ENCODE measurements at places on chromosomes 13 and 19.

DNA sequence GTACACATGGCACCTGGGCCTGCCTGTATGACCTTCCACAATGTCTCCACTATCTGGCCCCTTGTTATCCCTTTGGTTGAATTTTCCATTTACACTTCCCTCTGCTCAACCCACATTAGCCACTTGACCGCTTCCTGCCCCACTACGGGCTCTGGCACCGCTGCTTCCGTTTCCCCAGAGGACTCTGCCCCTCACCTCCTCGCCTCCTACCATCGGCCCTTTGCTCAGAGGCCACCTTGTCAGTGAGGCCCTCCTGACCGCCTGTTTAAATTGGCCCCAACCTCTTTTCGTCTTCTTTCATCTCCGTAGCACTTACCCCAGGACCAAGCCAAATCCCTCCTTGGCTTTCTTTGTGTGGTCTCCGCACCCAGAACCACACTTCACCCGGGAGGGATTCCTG, 47.4 kb downstream of the SOX1 start:
- no peak for DNase-seq

- no peak for DNase-seq
Observed at GRCh38 chr13:90185734-90186133, 1161.8 kb upstream of the MIR17HG start.

DNA sequence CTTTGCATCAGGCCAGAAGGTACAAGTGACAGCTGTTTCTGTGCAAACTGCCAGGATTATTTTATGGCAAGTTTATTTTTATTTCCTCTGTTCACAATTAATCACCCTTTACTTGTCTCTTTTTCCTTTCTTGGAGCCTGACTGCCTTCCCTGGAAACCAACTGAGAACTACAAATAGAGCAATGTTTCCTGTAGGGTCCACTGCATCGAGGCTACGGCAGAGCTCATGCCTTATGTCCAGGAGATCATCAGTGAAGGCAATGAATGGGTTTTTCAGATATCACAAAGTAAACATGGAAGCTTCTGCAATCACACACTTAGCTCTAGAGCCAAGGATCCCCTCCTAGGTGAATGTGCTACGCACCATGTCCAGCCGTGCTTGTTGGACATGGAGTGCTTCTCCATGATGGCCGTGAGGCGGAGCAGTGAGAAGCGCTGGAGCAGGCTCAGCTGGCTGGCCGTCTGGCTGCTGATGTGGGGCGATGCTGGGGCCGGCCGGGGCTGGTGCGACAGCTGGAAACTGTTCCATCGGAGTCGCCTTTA, 110.9 kb downstream of the KL start:
- peak; percentile 28 for DNase-seq

DNA sequence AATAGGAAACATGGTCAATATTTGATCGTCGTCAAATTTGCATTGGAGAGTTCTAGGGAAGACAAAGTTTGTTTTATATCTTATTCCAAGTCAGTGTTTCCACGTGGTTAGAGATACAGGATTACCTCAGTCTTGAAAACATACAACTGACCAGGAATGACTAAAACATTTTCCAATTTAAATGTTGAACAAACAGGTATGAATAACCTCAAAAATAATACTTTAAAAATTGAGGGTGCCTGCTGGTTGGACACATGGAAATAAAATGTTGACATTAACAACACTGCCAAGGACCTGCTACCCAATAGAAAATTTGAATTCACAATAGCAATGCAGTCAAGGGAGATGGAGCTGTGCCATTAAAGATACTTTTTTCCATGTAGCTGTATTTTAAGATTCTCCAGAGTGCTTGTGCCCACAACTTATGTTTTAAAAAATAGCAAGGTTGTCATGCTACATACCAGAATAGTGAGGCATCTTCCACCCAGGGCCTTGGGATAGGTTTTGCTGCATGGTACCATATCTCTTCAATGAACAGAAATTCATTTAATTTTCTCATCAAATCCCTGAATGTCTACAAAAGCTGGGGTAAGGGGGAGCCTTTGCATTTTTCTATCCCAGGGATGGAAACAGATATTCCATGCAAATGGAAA, 260.8 kb downstream of the EFNB2 start:
- peak; percentile 25 for DNase-seq

DNA sequence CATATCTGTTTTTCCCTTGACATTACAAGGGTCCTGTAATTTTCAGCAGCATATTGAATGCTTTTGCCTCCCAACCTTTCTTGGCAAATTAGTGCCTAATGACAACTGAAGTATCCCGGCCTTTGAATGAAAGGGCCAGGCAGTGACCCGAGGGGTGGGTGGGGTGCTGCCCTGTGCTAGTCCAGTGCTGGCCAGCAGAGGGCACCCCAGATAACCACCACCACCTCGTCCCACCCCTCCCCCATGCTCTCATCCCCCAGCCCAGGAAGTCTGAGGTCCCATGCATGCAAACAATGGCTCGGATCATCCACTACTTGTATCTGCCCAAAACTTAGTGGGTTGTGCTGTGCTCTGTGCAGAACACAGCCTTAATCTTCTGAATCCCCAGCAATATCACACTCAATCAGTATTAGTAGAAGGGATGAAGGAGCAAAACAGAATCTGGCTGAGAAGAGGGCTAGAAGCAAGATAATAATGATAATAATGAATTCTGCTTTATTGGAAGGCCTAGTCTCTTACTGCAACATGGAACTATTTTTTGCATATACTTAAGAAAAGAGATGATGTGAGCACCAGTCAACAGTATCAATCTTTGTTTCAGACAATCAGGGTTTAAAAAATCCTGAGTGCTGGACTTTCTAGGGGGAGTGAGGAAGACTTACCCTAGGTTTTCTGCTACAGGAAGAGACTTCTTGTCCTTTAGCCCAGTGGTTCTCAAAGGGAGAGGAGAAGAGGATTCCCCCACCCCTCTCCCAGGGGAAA, 3.8 kb downstream of the ATP12A start:
- DNase-seq: peak; percentile 83

- DNase-seq: no peak
Observed at GRCh38 chr19:28074773-28075172, 1138.2 kb downstream of the UQCRFS1 start.

DNA sequence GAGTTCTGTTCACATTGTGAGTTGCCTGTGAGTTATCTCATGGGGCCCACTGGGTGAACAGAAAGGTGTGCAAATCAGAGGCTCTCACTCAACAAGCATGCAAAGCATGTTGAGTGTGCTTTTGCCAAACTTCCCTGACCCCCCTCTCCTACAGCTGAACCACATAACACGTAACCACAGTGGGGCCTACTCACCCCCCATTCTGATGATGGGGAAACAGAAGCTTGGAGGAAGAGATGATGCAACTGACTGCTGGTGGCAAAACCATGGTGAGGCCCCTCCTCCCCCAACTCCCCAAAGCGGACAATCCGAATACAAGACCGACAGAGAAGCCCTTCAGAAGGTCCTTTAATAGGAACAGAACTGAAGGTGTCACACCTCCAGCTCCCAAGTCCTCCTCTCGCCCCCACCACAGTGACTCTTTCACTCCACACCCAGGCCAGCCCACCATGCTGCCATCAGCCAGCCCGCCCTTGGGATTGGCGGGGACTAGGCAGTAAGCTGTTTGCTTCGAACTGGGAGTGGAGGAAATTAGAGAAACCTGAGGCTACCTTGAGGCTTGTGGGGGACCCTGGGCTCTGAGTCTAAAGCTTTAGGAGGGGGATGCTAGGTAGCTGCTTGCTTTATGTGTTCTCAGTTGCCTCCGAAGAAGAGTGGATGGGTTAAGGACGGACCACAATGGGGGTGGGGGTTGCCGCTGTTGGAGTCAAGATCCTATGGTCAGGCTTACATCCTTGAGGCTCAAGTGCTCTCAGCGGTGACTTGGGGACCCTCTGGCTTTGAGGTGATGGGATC, 3.8 kb downstream of the ZNF784 start:
- DNase-seq: no peak

DNA sequence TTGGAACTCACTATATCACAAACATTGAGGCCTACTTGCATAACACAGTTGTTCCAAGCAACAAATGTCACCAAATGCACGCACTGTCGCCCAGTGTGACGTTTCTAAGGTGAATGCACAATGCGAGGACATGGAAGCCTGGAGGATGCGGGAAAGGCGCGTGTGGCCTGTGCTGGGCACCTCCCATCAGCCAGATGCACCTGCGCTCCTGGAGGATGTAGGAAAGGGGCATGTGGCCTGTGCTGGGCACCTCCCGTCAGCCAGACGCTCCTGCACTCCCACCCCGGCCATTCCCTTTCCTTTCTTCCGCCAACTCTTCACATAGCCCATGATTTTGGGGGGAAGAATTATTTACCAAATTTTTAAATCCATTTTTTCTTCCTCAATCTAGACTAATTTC, 202.4 kb upstream of the SOX1 start:
- DNase-seq: no peak

DNA sequence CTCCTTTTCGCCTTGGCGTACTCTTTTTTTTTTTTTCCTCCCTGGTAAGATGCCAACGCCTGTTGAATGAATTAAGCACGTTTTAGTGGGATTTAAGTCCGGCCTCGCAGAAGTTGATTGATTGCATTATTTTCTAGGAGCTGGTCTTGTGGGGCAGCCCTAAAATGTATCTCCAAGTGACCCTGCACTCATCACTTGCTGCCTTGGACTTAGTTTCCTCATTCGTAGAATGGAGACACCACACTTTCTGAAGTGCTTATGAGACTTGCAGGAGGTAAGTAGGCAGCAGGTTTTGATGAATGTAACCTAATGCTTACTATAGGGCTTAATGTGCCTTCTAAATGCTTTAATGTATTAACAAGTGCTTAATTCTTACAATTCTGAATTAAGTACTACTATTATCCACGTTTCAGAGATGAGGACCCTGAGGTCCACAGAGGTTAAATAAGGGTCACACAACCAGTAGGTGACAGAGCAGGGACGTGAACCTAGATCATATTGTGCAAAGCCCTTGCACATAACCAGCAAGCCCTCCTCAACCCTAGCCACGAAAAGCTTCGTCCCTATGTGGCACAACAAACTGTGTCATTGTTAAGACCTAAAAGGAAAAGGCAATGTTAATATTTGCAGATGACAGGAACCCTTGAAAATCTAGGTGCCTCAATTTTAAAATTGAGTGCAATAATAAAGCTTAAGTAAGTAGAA, 514 bp upstream of the ARGLU1 start:
- DNase-seq: no peak

- peak; percentile 80 for DNase-seq
Observed at GRCh38 chr19:1265615-1266128, 3.5 kb upstream of the CIRBP start.

DNA sequence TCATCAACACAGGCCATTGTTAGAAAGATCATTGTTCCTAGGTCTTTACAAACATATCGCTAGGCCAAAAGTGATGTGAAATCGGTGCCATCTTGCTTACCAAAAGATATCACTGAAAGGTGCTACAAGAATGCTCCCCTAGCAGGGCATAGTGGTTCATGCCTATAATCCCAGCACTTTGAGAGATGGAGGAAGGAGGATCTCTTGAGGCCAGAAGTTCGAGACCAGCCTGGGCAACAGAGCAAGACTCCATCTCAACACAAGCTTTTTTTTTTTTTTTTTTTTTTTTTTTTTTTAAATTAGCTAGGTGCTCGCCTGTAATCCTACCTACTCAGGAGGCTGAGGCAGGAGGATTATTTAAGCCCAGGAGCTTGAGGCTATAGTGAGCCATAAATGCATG, 92.1 kb downstream of the DACH1 start:
- no peak for DNase-seq

DNA sequence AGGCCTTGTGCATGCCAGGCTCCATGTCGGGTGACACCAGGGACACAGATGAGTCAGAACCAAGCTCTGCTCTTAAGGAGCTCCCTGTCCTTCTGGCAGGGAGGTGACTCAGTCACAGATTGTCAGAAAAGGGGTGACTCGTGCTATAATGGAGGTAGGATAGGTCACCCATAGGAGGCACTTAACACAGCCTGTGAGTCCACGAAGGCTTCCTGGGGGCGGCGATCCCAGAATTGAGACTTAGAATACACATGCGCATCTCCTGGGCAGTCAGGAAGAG, 19.6 kb downstream of the FUZ start:
- DNase-seq: no peak

DNA sequence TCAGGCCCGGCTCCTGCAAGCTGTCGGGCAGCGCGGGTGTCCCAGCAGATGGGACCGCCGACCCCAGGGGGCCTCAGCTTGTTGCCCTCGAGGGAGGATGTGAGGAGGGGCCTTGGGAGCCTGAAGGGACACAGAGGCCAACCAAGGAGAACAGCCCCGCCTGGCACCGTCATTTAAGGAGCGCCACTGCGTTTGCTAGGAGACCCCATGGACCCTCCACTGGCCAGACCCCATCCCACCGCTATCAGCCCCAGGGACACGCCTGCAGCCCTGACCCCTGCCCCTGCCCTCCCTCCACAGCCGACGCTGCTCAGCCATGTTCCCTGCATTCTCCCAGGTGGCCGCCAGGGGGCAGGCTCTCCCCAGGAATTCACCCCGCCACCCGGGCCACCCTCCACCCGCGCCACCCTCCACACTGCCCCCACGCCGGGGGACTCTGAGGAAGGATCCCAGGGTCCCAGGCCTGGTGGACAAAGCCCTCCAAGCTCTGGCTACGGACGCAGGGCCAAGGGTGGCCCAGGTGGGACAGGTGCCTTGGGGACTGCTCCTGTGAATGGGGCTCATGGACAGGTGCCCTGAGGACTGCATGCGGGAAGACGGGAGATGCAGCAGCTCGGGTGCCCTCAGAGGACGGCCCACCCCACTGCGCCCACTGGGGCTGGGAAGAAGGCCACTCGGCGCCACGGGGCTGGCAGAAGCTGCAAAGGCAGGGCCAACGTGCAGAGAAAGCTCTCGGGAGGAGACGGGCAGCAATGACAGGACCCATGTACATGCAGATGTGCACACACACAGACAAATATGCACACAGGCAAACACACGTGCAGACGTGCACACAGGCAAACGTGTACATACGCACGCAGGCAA, 34.4 kb downstream of the PIP5K1C start:
- DNase-seq: peak; percentile 89

DNA sequence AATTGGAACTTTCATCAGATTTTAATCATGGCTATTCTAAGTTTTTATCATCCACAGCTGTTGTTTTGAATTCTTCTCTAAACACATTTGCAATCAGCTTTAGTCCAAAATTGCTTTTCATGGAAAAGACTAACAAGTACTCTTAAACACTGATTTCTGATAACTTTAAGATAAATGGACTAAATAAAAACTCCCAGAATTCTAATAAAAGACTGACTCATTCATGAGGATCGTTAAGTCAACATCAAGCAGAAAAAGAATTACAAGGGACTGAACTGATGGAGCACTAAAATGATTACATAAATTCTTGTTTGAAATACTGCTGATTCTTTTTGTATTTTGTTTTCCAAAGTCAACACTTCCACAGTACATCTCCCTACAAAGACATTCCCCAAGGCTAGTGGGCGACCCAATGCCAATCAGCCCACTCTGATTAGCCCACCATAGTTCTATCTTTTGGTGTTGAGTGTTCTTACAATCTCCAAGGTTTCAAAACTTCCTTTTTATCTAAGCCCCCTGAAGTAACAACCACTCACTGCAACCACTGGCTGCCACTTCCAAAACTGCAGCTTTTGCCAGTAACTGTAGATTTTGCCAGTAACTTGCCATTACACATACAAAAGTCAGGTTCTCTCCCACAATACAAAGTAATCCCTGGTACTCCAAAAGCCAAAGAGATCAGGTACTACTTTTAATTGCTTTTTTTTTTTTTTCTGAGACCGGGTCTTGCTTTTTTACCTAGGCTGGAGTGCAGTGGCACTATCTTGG, 14.0 kb upstream of the NAA16 start:
- DNase-seq: no peak
